ENCODE measurements at places on chromosomes 6 and 20.
A peak's percentile ranks its signal among the peaks of the same experiment; 100 is the strongest.

- no peak for DNase-seq
Measured at GRCh38 chr6:15472621-15473020, 190.2 kb downstream of the DTNBP1 start.

- DNase-seq = no peak
Measured at GRCh38 chr6:3151691-3152090, 5.7 kb downstream of the TUBB2A start.

DNA sequence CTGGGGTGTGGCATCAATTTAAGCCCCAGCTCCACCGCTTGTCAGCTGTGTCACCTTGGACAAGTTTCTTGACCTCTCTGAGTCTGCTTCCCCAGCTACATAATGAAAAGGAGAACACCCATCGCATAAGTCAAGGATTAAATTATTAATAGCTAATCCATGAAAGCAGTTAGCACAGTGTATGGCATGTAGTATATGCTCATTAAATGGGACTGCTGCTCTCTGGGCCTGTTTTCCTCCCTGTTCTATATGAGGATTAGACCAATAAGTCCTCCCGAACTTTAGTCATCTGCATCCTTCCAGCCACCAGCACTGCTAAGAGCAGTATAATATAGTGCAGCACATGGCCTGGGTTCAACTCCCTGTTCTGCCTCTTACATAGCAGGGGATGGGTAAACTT, 19.7 kb downstream of the ETV7 start:
- no peak for DNase-seq

DNA sequence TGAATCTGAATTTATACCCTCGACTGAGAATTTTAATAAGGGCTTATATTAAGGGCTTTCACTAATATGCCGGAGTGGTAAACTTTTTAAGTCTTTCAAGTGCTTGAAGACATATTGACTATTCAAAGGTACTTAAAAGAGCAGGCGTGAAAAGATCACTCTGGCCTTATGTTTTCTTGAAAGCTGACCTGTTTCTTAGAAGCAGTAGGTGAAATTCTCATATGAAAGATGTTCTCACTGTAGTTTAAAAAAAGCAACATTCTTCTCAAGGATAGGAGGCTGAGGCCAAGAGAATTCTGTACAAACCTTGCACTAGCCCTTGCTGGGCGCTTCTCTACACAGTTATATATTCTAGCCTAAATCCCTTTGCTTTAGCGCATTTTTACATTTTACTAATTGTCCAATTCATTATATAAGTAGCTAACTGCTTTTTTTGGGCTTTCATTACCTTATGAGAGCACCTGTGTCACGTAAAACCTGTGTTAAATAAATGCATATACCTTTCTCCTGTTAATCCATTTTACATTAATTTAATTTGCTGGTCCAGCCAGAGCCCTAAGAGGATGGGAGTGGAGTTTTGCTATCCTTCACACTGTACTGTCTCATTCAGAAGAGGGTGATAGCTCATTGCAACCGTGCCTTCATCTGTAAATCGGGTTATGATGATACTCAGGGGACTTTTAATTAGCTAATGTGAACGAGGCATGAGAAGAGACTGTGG, 59.6 kb upstream of the HFE start:
- no peak for DNase-seq

GRCh38 chr6:20952699-20953474, 418.6 kb downstream of the CDKAL1 start:
- DNase-seq = no peak

DNA sequence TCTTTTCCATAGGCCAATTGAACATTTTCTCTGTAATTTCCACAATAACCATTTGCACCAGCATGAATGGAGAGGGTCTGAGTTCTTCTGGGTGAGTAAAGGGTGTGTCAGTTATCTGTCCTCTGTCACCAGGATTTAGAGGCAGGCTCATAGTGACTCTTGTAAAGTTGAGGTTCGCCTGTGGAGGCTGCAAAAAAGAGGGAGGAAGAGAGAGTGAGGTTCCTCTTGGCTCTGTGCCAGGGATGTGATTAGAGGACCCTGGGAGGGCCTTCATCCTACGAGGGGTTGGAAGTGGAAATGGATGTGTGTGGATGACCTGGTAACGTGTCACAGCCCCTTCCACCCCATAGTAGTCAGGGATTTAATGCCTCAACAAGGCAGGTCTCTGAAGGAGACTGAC, 242.0 kb downstream of the ESR1 start:
- no peak for DNase-seq

- DNase-seq = peak; percentile 68
Measured at GRCh38 chr20:33477386-33478234, 12.3 kb upstream of the CBFA2T2 start.

GRCh38 chr6:25469797-25470388, 182.1 kb upstream of the SCGN start:
- no peak for DNase-seq

GRCh38 chr20:15882553-15882952, 690.7 kb downstream of the KIF16B start:
- no peak for DNase-seq

DNA sequence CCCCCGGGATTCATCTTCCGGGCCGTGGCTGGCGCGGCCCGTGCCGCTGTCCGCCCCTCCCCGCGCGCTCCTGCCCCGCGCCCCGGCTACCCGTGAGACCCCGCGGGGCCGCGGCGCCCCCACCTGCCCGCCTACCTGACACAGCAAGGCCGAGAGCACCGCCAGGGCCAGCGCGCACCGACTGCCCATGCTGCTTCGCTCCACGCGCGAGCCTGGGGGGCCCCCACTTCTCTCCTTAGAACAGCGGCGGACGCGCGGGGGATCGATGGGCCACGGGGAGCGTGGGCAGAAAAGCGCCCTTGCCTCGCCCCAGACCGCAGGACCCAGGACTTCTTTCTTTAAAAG, 955 bp downstream of the DLL1 start:
- no peak for DNase-seq

DNA sequence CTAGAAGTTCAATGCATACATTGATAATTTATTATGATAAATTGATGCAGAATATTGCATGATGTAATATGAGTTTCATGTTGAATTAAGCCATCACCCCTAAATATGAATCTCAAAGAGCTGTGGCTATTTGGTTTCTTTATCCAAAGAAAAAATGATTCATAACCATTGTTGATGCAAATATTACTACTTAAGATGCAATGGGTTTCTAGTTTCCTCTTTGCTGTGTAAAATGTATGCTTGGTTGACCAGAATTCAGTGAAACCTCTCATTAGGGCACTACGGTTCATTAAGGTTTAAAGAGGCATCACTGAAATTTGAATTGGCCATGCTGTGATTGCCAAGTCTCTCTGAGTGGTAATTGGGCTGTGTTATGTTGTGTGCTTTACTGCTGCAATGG, 492.5 kb upstream of the FLRT3 start:
- DNase-seq = no peak

DNA sequence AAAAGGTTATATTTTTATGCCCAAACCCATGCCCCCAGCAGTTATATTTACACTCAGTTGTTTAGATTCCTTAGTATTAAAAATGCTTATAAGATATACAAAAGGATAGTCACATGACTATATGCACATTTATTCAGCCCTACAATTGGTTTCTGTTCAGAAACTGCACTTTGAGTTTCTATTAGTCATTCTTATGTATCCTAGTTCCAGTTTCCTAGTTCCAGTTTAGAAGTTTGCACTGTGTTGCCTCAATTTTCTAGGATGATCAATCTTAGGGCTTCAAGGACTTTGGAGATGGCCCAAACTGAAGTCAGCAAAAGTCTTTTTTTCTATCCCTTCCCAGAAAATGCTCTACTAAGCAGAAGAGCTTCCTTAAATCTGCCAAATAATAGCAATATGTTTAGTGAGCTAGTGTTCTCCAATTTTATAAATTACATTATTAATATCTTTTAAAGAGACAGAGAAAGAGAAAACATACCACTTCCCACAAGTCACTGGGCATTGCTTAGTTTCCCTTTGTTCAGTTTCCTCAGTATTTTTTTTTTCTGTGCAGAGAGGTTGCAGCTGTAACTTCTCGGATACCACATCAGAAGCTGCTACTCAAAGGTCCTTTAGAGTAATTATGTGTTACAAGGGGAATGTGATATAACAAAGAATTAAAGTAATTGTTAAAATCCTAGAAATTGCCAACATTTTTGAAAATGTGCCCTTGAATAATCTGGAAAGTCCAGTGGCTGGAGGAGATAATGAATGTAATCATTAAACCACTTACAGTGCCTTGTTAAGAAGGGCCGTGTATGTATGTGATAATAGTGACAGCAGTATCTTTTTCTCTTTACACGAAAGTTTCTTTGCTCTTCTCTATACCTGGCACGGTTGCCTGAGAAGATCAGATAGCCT, 138.8 kb downstream of the KHDRBS2 start:
- DNase-seq = no peak

DNA sequence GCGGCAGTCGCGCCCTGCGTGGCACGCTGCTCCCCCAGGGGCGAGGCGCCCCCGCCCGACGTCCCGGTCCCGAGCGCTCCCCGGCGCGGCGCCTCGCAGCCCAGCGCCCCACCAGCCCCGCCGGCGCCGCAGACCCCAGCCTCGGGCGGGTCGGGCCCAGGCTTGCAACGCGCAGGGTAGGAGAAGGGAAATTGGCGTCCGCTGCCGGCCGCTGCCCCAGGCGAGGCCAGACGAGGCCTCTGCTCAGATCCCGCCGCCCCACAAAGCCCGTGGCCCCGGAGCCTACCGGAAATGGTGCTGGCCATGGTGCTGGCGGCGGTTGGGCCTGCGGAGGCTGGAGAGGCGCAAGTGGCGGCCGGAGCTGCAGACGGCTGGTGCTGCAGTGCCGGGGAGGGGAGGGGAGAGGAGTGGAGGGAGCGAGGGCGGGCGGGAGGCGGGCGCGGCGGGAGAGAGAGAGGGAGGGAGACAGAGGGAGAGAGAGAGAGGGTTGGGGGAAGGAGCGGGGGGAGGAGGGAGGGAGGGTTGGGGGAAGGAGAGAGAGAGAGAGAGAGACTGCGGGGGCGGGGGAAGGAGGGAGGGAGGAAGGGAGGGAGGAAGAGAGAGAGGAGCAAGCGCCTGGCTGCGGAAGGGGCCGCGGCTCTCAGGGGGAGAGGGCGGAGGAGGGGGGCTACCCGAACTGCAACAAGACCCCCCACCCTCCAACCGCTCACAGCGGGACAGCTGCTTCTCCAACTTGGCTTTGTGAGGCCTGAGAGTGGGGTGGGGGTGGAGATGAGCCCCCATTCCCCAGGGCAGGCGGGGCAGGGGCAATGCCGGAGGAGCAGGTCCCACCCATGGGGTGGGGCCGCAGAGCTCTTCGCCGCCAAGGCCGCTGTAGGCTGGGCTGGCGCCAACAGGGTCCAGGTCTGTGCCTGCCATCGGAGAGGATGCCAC, at the start of gene STMN3:
Gene STMN3 (minus strand): TSS at position 384 of the 933 bp plus-strand sequence. CDS start 79 bp downstream, at position 305.
- no peak for DNase-seq

GRCh38 chr6:68572525-68572924, 62.6 kb upstream of the ADGRB3 start:
- peak; percentile 89 for DNase-seq

DNA sequence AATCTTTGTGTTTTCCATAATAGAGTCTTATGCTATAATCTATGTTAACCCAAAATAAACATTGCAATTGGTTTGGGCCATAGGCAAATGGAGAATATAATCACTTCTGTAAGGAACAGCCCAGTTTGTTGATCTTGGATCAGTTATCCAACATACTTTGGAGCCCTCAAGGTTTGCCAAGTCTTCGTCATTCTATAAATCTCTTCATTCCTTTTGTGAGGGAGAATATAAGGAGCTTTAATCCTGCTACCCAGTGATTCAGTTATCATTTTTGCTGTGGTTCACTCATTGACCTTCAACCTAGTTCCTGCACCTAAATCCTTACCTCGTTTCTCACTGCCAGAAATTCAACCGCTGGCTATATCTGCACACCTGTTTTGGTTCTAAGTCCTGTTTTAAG, 500.3 kb upstream of the PTCHD4 start:
- no peak for DNase-seq

- DNase-seq = no peak
Measured at GRCh38 chr6:158329531-158329930, 17.3 kb downstream of the TULP4 start.

DNA sequence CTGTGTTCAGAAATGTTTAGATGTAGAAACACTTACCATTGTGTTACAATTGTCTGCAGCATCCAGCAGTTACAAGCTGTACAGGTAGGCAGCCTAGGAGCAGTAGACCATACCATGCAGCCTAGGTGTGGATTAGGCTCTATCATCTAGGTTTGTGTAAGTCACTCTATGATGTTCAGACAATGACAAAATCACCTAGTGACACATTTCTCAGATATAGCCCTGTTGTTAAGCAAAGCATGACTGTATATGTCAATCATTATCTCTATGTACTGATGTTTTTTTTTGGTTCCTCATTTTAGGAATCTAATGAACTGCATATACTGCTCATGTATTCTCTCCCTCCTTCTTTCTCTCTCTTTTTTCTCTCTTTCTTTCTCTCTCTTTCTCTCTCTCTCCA, 22.2 kb downstream of the CST8 start:
- DNase-seq = peak; percentile 44

DNA sequence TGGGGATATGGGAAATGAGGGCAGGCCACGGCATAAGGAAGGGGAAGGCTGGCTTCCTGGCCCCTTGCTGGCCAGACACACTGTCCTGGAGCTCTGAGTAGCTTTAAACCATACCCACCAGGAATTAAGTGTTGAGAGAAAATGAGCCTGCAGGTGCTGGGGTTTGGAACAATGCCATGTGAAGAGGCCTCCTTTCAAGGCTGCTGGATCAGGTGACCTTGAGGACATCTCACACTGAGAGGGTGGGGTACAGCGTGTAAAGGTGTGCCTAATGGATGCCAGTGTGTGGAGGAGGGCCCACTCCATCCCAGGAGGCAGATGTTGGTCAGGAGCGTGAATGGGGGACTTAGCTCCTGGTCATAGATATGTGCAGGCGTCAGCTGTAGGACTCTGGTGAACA, 74.8 kb upstream of the MLN start:
- no peak for DNase-seq

DNA sequence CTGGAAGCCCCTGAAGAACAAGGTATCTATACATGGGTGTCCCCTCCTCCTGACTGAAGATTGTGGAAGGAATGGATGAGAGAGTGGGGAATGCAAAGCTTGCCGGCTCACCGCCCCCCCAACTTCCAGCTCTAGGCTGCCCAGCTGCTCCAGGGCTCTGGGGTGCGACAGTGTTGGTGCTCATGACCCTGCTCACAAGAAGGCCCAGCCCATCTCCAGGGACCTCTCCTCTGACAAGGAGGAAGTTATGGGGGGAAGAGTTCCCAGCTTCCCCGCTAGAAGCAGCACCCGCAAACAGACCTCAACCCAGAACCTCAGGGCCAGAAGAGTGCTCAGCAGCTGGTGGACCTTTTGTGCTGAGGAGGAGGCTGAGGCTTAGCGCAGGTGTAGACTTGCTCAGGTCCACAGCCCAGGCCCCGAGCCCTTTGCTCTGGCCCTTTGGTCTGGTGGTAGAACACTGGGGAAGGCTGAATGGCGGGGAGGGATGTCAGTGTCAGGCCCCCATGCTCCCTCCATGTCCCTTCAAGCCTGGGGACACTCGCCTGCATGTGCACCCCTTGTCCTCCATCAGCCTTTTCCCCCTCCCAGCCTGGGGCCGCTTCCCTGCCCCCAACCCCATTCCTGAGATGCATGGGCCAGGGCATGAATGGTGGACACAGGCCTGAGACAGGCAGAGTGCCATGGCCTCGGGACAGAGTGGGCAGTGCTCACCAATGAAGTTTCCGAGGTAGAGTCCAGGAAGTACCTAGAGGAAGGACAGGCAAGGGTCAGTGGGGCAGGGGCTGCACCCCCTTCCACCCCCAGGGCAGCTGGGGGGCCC, 1.3 kb downstream of the DUSP15 start:
- DNase-seq = no peak

GRCh38 chr20:25077610-25078169, 4.3 kb downstream of the VSX1 start:
- no peak for DNase-seq

- DNase-seq = no peak
Measured at GRCh38 chr6:105116150-105116549, 63.7 kb downstream of the POPDC3 start.

GRCh38 chr20:38205001-38205400, 39.9 kb upstream of the TGM2 start:
- DNase-seq = no peak

All from Karpas-422 (cell line).